ENCODE measurements at places on chromosomes 3 and 15.

GRCh38 chr3:72437661-72438406 lies 410.4 kb downstream of the SHQ1 start:
- DNase-seq = no peak

DNA sequence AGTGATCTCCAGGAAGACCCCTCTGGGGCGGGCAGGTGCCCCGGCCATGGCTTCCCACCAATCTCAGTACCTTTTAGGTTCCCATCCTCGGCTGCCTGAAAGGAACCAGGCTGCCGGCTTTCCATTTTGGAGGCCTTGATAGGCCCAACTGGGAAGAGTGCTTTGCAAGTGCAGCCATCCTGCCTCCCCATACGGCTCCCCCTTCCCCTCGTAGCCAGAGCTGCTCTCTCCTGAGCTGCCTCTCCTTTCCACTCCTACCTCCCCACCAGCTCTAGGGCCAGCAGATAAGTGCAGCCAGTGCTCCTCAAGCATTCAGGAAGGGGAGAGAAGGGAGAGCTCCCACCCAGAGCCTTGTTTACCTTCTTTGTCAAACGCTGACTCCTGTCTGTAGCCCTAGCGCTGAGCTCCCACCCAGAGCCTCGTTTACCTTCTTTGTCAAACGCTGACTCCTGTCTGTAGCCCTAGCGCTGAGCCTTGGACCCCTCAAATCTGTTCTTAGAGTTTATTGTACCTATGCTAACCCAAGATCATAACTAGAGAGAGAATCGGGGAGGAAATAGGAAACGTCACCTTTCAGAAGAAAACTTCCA lies 133.0 kb downstream of the LRRK1 start:
- no peak for DNase-seq

DNA sequence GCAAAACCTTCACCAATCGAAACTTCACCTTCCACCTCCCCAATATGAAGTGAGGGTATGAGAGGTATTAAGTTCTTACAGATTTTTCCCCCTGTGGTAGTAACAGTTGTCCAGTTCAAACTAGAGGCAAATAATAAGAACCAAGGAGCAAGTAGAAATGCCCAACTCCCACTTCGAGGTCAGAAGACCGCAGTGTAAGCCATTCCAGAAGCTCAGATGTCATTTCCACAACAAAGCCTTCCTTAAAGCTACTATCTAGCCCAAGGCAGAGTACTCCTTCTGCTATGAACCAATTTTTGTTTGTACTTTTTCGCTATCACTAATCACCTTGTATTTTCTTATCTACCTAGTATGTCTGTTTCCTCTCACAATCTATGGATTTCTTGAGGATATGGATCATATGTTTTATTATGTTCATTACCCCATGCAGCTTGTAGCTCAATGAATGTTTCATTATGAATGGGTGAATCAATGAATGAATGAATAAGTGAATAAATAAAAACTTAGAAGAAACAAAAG lies 235.7 kb upstream of the KCNMB2 start:
- DNase-seq = no peak

DNA sequence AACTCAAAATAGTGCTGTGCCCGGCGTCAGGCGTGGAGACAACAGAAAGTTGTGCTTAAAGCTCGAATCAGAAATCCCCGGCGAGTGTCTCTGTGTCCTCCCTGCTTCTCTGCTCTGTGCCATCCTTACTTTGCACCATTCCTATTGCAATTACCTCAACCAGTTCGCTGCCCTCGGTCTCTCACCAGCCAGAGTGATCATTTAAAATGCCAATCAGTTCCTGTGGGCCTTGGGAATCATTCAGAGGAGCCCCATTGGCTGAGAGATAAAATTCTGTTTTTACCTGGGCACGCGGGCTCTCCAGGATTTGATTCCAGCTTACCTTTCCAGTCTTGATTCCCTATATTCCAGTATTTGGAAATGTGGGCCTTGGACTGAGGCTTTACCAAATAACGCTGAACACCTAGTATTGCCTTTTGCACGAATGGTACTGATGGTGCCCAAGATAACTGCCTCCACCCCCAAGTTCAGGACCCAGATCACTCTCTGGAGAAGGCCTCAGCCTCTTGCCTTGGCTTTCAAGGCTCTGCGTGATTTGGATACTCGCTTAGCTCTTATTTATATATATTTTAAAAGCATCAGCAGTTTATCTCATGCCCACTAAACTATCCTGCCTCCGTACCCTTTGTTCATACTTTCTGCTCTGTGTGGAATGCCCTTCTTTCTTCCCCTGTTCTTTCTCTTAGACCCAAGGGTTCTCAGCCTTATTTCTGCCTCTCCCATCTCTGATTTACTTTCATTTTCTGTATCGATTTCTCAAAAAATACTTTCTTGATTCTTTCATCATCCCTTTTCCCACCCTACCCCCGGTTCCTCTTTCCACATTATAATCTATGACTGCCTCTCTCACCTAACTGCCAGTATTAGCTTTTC lies 863 bp downstream of the PSMA4 start:
- DNase-seq = no peak

- no peak for DNase-seq
These were observed 15.8 kb downstream of the SLC9A9 start for GRCh38 chr3:143832433-143832832.

GRCh38 chr15:69475769-69476358 lies 23.2 kb downstream of the RPLP1 start:
- DNase-seq = peak; percentile 71

DNA sequence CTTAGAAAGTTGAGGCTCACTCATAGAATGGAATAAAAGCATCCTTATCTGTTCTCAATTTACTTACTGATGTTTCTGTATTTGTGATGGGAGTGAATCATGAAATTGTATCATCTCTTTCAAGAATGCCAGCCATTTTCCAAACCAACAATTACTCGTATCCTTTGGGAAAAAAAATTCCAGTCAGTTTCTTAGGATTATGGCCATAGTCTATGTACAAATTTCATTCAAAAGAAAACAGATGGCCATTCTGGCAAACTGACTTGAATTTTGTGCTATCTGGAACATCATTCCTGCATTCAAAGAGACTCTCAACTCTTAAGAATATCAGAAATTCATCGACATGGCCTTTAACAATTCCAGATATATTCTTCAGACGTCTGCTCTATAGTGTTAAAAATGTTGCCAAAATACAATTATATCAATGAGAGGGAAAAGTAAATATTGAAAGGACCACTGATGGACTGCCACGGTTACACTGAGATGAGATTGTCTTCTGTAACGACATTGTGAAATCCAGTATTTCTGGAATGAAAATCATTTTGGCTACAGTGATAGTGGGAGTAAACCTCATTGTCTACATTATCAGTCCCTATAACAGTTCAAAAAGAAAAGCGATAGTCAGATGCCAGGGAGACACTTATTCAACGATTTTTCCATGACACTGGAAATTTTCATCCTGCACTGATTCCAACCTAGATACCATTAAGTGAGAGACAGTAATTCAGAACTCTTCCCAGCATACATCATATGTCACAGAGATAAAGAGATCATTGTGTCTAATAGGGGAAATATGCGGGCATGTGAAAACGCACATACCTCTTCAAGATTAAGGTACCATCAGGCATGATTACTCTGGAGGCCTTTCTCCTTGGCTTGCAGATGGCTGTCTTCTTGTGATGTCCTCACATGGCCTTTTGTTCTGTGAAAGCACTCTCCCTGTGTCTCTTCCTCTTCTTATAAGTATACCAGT lies 953.8 kb upstream of the ALCAM start:
- no peak for DNase-seq

DNA sequence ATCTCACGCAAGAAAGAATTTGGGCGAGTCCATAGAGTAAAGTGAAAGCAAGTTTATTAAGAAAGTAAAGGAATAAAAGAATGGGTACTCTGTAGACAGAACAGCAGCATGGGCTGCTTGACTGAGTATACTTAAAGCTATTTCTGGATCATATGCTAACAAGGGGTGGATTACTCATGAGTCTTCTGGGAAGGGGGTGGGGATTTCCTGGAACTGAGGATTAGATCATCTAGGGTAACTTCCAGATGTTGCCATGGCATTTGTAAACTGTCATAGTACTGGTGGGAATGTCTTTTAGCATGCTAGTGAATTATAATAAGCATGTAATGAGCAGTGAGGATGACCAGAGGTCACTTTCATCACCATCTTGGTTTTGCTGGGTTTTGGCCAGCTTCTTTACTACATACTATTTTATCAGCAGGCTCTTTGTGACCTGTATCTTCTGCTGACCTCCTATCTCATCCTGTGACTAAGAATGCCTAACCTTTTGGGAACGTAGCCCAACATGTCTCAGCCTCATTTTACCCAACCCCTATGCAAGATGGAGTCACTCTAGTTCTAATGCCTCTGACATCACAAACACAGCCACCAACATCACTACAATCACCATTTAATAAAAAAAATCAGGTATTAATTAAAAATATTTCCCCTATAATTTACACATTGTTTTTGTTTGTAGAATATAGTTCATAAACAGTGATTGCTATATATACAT lies 890.7 kb upstream of the EPHA6 start:
- no peak for DNase-seq

- DNase-seq = peak; percentile 33
These were observed 48.7 kb downstream of the BFSP2 start for GRCh38 chr3:133448478-133449122.

GRCh38 chr15:34275721-34276120 lies 50.9 kb downstream of the EMC4 start:
- no peak for DNase-seq

DNA sequence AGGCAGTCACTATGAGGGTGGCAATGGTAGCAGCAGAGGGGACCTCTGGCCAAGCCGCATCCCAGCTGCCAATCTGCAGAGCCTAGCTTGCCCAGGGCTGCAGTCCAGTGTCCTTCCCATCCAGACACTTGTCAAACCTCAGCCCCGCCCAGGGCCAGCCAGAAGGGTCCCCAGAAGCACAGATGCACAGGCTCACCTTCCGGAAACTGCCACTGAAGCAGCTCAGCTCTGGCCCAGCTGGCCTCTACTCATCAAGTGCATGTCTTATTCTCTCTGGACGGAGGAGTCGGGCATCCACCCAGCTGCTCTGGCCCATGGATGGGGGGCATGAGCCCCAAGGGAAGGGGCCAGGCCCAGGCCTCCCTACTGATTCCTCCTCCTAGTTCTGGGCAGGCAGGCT lies 69.2 kb downstream of the DNAJB8 start:
- no peak for DNase-seq

DNA sequence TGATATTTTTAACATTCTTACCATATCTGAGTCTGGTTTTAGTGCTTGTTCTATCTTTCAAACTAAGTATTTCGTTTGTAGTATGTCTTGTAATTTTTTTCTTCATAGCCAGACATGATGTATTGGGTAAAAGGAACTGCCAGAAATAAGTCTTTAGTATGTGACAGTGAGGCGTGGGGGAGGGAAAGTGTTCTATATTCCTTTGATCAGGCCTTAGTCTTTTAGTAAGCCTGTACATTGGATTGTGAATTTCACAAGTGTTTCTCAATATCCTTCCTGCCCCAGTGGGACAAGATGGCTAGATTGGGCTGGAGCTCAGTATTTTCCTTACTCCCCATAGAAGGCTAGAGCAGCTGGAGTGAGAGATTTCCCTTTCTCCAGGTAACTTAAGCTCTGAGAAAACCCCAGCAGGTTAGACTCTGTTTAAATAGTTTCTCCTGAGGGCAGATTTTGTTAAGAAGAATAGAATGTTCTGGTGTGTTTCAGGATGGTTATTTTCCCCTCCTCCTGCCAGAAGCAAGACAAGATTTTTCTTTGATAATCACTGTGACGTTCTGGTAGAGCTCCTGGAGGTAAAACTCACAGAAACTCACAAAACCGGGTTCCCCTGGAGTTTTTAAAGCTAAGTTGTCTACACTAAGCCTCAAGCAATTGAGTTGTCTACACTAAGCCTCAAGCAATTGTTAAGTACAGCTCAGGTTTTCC lies 140.7 kb upstream of the ARPP21 start:
- no peak for DNase-seq

GRCh38 chr3:4033296-4033695 lies 234.1 kb downstream of the LRRN1 start:
- DNase-seq = no peak

GRCh38 chr15:101697488-101697887 lies 26.8 kb downstream of the TARS3 start:
- DNase-seq = no peak

DNA sequence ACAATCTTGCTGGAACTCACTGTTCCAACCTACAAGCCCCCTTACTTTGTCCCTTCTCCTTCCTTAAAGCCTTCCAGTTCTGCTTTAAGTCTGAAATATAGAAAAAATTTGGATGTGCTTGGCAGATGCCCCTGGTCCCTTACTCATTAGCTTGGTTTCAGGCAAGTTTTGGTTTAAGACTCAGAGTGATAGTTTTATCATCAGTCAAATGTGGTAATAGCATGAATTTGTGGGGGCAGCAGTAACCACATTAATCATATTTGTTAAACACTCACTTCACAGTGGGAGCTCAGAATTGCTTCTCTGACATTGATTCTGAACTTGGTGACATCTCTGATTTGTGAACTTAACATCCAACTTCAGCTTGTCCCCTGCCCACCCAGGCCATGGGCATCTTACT lies 58.3 kb upstream of the ALDH1A3 start:
- DNase-seq = no peak

DNA sequence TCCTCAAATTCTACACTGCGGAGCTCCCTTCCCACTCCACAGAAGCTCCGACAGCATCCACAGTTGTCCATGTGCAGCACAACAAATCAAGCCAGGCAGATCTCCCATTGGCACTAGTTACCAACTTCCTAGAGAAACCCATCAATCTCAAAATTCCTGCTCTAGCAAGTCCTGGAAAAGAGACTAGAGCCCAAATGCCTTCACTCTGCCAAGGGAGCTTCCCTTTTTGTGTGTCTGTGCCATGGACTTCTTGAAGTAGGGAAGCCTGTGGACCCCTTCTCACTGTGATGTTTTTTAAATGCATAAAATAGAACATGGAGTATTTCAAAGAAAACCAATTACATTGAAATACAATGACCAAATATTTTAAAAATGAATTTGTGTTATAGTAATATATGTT lies 59.1 kb downstream of the TGFBR2 start:
- no peak for DNase-seq

DNA sequence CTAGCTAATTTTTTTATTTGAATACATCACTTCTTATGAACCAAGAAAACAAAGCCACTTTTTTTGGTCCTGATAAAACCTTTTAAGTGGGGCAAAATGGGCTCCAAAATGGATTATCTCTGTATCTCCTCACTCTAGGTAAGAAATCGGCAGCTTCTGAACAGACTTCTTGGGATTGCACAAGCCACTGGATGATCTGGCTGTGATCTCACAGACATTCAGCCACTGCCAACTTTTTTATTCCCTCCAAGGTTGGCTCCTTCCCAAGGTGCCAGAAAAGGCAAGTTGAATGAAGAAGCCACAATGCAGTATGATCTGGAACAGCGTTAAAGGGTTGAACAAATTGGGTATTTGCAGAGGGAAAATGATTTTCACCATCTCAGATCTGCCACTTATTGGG lies 73.2 kb downstream of the PRICKLE2 start:
- no peak for DNase-seq

- DNase-seq = no peak
These were observed 16.3 kb downstream of the CRTAP start for GRCh38 chr3:33130144-33130543.

- no peak for DNase-seq
These were observed 8.9 kb downstream of the ABI3BP start for GRCh38 chr3:100984308-100984707.

DNA sequence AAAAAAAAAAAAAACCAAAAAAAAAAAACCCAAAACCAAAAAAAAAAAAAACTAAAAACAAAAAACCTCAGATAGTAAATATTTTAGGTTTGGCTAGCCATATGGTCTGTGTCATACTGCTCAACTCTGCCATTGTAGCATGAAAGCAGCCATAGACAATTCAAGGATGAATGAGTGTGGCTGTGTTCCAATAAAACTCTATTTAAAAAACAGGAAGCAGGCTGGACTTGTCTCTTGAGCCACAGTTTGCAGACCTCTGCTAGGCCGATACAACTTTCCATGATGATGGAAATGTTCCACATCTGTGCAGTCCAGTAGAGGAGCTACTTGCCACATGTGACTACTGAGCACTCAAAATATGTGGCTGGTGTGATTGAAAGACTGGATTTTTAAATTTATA lies 11.1 kb downstream of the EFCAB12 start:
- no peak for DNase-seq
